ENCODE measurements at places on chromosomes 7 and 10.

DNA sequence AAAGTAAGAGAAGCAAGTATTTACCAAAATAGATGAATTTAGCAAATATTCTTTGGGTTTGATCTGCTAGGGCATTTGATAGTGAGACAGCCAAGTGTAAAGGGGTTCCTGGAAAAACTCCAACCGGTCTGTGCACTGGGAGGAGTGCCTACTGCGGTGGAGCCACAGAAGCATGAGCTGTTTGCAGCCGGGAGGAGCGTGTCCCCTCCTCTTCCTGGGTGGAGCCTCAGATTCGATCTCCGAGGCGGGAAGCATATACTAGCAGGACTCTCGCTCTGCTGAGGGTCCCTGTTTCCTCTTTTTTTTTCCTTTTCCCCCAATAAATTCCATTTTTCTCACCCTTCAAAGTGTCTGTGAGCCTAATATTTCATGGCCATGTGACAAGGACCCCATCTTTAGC lies 45.1 kb upstream of the MET start:
- DNase-seq = no peak

GRCh38 chr7:121558288-121558687 lies 162.2 kb upstream of the FAM3C start:
- no peak for DNase-seq

- DNase-seq = no peak
These were observed 107.9 kb downstream of the CYTH3 start for GRCh38 chr7:6164491-6164890.

- no peak for DNase-seq
These were observed 68.2 kb upstream of the INPP5A start for GRCh38 chr10:132469197-132469884.

GRCh38 chr7:27586825-27587224 lies 75.9 kb downstream of the HIBADH start:
- no peak for DNase-seq

DNA sequence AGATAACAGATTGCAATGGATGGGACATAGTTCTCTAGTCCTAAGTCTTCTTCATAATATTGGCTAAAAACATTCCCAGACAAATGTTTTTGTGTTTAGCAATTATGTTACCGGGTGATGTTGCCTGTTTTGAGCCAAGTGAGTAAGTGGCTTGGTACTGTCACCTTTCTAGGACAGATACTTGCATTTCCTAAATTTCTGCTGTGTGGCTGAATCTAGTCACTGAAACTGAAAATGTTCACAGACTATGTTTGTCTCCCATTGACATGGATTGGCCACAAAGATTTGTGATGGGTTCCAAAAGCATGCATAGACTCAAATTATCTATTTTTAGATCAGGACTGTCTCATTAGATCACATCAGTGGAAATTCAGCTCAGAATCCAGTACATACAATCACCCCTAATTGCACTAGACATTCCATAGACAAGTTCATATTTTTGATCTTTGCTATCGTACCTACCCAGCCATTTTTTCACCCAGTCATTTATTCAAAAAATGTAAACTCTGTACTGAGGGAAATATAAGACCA lies 1222.1 kb upstream of the AUTS2 start:
- no peak for DNase-seq

DNA sequence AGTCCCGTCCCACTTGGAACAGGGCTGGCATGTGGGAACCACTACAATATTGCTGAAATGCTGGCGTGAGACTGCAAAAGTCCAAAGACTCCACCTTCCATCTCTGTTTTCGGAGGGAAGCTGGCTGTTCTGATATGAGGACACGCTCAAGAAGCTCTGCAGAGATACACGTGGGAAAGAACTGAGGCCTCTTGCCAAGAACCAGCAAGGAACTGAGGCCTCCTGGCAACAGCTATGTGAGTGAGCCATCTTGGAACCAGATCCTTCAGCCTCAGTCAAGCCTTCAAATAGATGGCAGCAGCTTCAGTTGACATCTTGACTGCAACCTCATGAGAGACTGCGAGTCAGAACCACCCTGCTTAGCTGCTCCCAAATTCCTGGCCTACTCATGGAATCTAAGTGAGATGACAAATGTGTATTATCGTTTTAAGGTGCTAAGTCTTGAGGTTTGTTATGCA lies 30.8 kb downstream of the SGMS1 start:
- no peak for DNase-seq

Data from SJCRH30 (cell line).